ENCODE measurements at places on chromosomes 1 and 21. TPM values are rescaled to one million over a fixed set of nuclear protein-coding genes. Genes with fewer than 3 reads are reported as not detected.
A peak's percentile ranks its signal among the peaks of the same experiment; 100 is the strongest.

MATN1 gene
- total RNA-seq, result 0.76 TPM

GRCh38 chr1:204709960-204710912 is 24.7 kb upstream of the LRRN2 start:
- DNase-seq, result peak; percentile 79

DNA sequence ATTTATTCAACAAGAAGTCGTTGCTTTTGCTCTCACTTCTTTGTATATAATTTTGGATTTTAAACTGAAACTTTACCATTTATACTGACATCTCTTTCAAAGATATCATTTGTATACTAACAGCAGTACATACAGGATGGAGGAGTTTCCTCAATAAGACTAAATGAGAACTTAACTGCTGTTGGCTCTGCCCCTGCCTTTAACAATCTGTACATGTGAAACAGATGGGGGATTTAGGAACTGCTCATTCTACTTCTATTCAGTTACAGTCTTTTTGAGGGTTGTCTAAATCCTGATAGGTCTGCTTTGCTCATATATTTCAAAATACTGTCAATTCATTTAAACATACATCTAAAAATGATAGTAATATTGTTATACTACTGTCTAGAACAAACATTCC is 663.2 kb downstream of the ADGRL2 start:
- no peak for DNase-seq

GRCh38 chr21:45255381-45256020 is 32.2 kb downstream of the POFUT2 start:
- DNase-seq, result peak; percentile 67

RNF187 gene
- total RNA-seq, result 183 TPM

- DNase-seq, result no peak
These were observed 21.1 kb upstream of the LAMC2 start for GRCh38 chr1:183164963-183165362.

GRCh38 chr21:33132054-33132453 is 62.1 kb downstream of the OLIG1 start:
- DNase-seq, result no peak

DNA sequence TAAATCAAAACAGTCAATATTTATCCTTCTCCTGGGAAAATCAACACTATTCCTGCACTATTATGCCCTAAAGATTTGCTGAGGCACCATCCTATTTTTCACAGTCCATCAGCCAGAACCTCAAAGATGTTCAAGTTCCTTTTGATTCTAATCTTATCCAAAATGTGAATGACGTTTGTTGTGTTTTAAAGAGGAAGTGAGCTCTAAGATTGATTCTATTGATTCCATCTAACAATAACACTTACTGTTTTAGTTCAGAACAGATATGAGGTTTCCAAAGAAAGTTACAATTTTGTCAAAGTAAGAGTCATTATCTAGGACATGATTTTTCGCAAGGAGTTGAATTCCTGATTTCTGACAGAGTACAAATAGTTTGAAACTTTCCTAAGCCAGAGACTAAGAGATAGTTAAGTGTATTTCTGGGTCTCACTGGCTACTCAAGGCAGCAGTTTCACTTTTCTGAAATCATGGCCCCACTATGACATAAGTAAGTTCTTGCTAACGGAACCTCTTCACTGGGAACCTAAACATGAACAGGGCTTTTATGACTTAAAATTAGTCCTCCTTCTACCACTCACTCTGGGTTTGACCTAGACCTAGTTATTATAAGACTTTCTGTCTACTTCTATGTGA is 84.7 kb downstream of the LHX9 start:
- no peak for DNase-seq

VWA5B1 gene
- 0.26 TPM for total RNA-seq

- DNase-seq, result no peak
These were observed 15.5 kb downstream of the MEAF6 start for GRCh38 chr1:37498872-37499617.

CLCA2 gene
- not detected for total RNA-seq

- no peak for DNase-seq
These were observed 756 bp downstream of the RLF start for GRCh38 chr1:40161888-40162397.

DNA sequence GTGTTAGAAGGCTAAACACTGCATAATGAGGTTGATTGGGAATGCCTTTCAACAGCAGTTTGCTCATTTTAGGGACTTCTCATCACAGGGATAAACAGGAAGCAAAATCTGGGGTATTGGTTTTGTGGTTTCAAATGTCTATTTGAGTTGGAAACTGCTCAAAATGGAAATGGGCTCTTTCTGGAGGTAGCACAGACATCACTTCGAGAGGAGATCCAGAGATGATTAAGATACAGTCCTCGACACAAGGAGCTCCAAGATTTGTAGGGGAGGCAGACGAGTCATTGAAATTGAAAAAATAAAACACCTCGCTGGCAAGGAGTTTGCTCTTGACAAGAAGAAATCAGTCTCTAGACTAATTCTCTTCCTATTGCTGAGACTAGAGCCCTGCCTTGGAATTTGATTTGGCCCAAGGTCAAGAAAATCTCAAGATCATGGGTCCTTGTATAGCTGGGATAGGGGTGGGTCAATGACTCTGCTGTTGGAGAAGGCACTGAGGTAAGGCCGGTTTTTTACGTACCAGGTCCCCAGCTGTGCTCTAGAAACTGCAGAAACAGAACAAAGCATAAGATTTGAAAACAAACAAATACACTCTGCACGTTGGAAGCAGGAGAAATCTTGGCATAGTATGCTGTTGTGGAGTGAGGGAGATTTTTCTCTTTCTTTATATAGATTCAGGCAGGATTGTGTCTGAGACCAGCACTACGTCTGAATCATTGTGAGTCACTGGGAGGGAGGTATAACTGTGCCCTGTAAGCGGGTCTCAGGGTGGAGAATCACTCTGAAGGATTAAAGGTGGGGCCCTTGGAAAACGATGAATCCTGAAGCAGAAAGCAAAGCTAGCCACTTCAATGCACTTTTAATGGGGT is 17.7 kb upstream of the KLHDC8A start:
- no peak for DNase-seq

DNA sequence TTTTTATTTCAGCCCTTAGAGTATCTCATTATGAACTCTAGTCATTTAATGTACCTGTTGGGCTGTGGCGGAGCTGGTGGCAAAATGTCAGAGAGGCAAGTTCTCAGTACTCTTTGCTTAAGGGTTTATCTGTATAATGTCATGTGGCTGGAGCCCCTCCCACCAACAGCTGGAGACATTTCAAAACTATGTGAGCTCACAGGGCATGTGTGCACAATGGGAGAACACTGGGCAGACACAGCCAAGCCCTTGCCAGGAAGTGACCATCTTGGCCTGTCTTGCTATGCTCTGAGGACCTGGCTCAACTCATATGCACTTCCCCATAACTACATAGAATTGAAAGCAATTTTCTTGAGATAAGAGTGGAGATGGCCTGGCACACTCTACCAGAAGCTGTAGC is 296.4 kb downstream of the PTPRU start:
- DNase-seq, result no peak

- DNase-seq, result no peak
These were observed 47.6 kb downstream of the TAS1R2 start for GRCh38 chr1:18811733-18812452.

DNA sequence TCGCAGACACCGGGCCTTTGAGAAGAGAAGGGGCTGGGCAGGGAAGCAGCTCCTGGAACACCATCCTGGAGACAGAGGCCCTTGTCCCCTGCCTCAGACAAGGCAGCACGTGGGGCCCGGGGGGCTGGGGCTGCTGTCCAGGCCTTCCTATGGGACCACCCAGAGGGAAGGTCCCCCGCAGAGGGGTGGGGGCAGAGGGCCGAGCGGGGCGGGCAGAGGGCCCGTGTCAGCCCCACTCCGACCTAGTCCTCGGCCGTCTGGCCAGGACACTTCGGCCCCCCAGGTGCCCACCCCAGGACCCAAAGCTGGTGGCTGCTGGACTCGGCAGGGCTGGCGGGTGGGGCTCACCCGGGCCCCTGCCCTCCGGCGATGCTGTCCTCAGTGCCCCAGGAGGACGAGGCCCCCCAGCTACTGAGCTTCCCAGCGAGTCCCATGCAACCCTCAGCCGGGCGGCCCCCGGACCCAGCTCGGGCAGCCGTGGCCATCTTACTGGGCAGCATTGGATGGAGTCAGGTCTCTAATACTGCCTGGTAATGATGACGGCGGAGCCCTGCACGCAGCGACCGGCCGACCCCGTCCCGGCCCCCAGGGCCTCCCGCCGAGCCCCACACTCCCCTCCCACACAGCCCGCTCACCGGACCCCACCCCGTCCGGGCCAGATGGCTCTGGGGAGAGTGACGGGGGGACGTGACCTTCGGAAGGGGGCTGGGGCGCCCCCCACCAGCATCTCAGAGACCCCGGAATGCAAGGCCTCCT is 6.9 kb upstream of the TTLL10 start:
- no peak for DNase-seq

DNA sequence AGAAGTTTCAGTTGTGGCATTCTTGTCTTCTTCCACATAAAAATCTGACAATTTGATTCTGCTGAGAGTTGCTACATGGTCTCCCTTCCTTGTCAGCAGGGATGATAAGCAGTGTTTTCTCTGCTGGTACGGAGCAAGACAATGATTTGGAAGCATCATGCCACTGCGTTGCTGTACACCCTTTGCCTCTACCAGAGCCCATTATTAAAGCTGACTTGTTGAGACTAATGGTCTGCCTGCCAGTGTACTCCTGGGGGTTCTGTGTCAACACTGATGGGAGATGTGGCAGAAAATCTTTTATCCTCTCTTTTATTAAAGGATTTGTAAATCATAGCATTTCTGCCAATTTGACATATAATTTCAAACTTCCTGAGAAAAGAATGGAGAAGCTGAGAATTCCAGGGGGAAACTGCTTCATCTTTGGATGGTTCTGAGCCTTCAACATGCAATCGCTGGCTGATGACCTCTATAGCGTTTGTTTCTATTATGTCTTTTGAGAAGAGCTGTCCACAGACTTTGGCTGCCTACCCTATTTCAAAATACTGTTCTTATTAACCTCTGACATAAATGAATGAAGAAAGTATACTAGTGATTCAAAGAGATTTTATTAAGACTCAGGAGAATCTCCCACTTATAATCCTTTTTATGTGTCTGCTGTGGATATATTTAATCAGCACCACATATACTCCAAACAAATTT is 47.9 kb upstream of the DYNLT5 start:
- DNase-seq, result no peak

DNA sequence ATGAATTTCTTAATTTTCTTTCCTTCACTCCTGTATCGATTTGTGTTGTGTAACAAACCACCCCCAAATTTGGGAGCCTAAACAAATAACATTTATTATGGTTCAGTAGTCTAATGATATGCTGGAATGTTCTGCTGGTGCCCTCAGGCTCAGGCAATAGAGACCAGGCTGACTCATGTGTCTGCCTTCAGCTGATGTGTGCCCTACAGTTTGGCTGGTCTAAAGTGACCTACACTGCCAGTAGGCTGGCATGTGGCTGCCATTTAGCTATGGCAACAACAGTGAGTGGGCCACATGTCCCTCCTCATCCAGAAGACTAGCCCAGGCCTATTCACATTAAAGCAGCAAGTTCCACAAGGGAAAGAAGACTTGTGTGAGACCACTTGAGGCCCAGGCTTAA is 115.8 kb downstream of the PTPRC start:
- no peak for DNase-seq

S100A7A gene
- not detected for total RNA-seq

MXRA8 gene
- total RNA-seq, result 80.1 TPM

- no peak for DNase-seq
These were observed 29.6 kb upstream of the SLC6A9 start for GRCh38 chr1:44060830-44061267.
